ENCODE measurements at places on chromosomes 1 and 21.

DNA sequence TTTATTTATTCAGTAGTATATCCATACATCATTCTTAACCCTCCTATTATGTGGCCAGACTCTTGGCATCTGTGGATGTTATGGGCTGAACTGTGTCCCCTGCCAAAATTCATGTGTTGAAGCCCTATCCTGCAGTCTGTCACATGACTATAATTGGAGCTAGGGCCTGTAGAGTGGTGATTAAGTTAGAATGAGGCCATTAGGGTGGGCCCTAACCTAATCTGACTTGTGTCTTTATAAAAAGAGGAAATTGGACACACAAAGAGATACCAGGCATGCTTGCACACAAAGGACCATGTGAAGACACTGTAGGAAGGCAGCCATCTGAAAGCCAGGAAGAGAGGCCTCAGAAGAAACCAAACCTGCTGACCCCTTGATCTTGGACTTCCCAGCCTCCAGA, 6.6 kb downstream of the ZMYND12 start:
- DNase-seq: no peak

GRCh38 chr1:178580096-178580495, 67.2 kb downstream of the TEX35 start:
- DNase-seq: no peak

DNA sequence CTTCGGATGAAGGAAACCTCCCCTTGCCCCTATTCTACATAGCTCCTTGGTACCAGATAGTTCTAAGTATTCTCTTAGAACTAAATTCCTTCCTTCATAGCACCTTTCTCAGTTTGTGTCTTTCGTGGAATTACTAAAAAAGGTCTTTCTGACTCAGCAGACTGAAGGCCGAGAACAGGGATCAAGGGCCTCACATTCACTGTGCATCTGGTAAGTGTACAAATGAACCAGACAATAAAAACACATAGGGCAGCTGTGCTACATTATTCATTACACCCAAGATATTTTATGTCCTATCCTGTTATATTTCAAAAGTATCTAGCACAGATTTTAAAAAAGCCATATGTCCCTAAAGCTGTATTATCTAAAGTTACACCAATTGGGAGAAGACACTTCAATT, 62.9 kb upstream of the HP1BP3 start:
- DNase-seq: no peak

- peak; percentile 27 for DNase-seq
These were observed 773 bp downstream of the CHD1L start for GRCh38 chr1:147243228-147243685.

DNA sequence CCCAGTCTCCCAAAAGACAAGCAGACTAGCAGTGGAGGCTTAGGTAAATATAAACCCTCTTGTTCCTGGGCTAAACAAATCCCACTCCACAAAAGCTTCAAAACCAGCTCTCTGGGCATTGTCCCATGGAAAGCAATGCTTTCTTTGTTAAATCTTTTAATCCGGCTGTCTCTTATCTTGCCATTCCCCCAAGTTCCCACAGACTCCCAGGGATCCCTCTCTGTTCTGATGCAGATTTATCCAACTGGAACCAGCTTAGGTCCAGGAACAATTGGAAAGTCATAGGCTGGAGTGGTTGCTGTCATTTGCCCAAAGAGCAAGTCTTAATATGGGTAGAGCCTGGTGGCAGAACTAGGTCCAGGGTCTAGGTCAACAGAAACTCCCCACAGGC, 110.1 kb upstream of the ATP1A1 start:
- DNase-seq: no peak

GRCh38 chr1:47172782-47173181, 17.1 kb downstream of the PDZK1IP1 start:
- no peak for DNase-seq

DNA sequence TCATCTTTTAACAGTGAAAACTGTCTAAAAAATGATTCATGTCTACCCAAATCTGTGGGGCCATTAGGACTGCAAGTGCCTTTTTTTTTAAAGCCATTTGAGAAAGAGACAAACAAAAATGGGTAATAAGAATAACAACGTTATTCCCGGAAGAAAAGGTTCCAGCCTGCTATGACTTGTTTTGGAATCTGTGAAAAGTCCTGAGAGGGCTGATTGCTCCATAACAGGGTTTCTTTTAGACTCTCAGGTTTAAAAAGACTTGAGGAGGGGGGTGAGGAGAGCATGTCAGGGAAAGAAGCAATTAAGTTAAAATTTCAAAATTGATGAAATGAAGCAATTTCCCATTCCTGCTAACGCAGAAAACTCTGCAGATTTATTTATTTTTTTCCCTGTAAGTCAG, 56.4 kb downstream of the CACHD1 start:
- no peak for DNase-seq

GRCh38 chr1:156226116-156226538, 13.3 kb downstream of the PMF1 start:
- no peak for DNase-seq

GRCh38 chr1:217097819-217098218, 374.6 kb upstream of the ESRRG start:
- DNase-seq: no peak

- DNase-seq: no peak
These were observed 15.4 kb downstream of the PKP1 start for GRCh38 chr1:201298396-201299381.

GRCh38 chr1:21368515-21369289, 71.2 kb upstream of the NBPF3 start:
- peak; percentile 74 for DNase-seq

DNA sequence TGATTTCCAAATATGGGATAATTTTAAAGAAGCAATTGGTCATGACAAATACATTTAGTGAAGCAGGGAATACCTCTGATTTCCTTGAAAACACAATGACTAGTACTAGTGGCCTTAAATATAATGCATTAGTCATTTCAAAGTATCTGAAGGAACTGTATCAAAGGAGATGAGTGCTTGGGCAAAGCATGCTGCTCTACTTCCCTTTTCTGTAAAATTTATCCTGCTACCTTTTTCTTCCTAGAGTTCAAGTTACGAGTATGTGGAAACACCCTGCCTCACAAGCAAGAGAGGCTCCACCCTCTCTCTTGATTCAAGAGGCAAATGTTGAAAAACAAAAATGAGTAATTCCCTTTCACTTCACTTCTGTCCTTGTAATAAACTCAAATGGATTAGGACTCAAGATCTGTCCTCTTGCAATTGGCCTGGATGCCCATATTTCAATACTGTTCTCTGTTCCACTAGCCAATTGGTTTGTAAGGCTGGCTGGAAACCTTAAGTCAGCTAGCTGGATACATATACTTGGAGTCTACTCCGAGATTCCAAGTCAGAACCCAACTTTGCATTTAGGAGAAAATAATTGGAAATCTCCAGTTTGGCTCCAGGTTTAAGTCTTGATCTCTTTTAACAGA, 92.5 kb downstream of the CDC42BPA start:
- no peak for DNase-seq

DNA sequence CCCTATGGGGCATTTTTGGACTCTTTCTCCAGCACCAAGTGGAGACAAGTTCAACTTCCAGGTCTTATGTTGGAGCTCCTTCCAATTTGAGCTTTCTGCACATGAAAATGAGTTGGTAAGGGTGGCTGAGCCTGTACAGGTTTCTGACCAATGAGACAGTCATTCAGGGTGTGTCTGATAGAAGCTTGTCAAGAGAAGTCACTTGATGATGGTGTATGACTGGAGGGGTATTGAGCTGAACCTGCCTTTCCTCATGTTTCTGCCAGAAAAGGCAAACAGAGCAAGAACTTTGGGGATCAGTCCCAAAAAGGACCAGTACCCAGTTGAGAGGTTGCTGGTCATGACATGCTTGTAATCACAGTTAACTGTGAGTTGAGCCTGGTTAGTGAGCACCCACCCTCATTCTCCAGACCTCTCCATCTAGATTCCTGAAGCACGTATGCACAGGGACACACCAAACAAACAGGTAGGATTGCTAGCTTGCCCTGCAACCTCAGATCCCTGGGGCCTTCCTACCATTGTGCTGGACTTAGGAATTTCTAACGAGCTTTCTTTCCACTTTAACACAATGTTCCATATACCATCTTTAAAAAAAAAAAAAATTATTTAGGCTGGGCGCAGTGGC, 26.6 kb downstream of the FAM89A start:
- no peak for DNase-seq

Data from NCI-H1092 (cell line).